CD4-positive, alpha-beta T cell treated with Interferon alpha-2 for 1 hour (primary cell): ENCODE measurements at places on chromosomes 5 and 9.
A peak's percentile ranks its signal among the peaks of the same experiment; 100 is the strongest.

GRCh38 chr9:96852676-96853075, 1.6 kb downstream of the ZNF782 start:
- DNase-seq = no peak

DNA sequence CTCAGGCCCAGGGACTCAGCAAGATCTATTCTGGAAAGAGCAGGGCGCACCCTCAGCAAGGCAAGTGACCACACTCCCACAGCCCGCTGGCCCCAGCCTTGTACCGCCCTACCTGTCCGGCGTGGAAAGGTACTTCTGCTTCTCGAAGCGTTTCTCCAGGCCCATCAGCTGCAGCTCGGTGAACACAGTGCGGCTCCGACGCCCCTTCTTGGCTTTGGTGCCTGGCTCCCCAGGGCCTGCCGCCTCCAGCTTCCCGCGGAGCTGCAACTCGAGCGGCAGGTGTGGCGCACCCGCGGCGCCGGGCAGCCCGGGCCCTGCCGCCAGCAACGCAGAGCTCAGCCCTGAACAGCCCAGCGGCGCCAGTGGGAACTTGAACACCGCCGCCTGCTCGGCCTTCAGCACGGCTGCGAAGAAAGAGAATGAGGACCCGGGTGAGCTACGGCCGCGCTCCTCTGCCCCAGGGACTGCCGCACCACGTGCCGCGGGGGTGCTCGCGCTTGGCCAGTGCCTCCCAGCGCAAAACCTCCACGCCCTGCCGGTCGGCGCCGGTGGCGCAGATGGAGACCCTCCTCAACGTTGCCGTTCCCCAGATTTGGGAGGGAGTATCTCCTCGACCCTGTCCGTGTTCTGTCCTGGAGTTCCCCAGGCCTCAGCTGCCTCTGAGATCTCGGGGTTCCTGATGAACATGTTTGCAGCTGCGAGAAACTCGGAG, 2.2 kb downstream of the BARX1 start:
- no peak for DNase-seq

DNA sequence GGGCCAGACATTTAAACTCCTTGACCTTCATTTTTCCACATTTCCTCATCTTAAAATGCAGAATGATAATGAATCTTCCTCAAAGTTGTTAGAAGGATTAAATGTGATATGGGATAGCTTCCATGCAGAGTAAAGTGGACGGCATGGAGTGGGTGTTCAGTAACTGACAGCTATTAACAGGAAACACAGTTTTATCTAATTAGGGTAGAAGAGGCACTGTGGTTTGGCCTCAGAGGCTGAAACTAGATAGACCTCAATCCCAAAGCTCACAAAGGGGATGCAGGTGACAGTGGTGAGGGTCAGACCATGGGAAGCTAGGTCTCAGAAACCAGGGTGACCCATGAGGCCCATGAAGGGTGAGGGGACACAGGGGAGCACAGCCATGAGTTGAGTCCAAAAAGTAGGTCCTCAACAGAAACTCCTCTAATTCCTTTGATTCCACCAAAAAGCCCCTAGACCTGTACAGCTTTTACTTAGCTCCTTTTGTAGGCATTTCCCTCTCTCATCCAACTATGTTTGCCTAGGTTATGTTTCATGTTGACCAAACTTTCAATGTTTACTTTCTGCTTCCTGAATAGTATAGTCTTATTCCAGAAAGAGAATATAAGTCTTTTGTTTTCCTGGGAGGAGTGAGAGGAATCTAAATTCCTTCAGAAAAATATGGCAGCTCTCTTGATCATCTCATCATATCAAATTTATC, 27.9 kb upstream of the GLDC start:
- no peak for DNase-seq

GRCh38 chr9:72188232-72188631, 39.0 kb downstream of the GDA start:
- DNase-seq = no peak

DNA sequence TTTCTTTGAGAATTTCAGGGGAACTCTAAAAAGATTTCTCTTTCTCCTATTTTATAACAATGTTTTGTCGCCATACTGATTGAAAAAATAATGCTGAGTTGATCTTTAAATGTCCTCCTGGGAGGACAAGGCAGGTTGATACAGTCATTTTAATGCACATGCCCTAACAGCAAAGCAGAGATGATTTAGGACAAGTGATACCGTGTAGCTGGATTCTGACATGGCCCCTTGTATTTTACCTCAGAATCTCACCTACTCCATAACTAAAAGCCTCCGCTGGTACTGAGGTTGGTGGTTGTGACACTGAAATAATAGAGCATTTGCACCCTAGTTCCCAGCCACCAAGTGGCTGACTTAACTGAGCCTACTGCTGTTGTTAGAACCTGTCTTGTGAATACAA, 811 bp upstream of the LRRTM2 start:
- no peak for DNase-seq

DNA sequence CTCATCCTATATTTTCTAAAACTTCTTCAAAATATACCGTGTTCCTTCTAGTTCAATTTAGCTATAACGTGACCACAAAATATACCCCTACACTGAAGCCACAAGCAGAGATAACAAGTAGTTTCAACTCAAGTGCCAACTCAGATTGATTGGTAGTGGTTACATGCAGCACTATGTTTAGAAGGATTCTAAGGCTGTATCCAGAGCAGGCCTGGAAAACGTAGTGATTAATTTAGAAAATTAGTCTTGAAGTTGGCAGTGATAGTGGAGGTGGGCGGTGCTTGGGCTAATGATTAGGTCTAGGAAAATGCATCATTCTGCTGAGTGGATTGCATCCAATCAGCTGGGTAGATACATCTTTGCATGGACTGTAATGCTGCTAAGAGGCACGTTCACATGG, 61.5 kb downstream of the MAMDC2 start:
- DNase-seq = no peak

DNA sequence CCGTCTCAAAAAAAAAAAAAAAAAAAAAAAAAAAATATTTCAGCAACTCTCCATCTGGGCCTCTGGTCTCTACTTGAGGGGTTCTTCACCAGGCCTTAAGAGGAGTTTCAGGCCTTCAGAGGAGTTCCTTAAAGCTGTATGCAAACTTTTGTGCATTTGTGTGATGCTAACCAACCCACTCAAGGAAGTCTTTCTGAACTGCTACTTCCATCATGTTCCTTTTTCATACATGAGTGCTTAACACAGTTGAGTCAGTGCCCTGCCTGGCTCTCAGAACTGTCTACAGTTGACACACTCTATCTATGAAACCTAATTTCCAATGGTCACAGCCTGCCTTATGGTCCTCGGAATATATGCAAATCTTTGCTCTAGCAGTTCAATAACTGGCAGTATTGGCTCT, 146.5 kb downstream of the MEF2C start:
- no peak for DNase-seq

- no peak for DNase-seq
These were observed 3.0 kb downstream of the HNRNPAB start for GRCh38 chr5:178207183-178207916.

DNA sequence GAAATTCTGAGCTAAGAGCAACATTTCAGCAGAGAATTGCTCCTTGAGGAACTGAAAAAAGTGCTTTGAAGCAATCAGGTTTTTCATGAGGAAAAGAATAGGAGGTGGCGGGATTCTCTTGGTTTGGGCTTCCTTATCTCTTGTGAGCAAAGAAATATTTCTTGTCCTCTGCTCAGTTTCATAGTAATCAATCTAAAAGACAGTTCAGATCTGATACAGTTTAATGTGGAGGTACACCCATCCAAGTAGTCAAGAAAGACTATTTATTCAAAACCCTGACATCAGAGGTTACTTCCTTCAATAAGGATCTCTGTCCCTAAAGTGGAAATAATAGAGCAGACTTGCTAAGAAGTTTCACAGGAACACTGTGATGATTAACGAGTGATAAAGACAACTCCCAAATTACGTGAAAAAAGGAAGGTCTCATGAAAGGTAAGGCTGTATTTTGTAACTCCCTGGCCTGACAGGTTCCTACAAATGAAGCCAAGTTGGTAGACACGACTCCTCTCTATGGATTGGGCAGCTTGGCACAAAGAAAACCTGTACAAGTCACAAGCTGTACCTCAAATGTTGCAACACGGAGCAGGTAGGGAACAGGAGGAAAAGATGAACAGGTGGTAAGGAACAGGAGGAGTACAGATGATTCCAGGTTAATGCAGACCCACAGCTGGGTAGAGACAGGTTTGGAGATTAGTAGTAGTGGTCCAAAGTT, 94.1 kb downstream of the SUSD1 start:
- DNase-seq = no peak

GRCh38 chr9:108618906-108619550, 236.8 kb downstream of the ACTL7B start:
- DNase-seq = no peak

GRCh38 chr5:16615741-16616535, 859 bp downstream of the RETREG1 start:
- no peak for DNase-seq

- no peak for DNase-seq
These were observed 133.8 kb downstream of the LIFR start for GRCh38 chr5:38422622-38423021.

DNA sequence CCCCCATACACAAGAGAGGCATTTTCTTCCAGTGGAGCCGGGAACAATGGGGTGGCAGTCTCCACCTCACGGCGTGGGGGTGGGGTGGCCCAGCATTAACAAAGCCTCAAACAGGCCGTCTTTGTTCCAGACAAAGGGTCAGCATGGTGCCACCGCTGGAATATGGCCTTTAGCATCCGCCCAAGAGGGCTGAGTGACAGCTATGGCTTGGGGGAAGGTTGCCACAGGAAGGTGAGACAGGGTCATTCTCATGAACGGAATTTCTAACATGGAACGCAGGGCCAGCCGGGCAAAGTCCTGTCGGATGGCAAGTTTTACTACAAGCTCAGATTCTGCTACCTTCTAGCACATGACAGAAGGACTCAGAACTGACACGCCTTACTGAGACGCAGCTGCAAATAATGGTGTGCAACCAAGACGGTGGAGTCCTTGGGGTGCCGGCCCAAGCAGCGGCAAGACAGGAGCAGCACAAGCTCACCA, 64.0 kb downstream of the OTULIN start:
- no peak for DNase-seq

- no peak for DNase-seq
These were observed 95.5 kb downstream of the CAMSAP1 start for GRCh38 chr9:135811801-135812200.

GRCh38 chr5:141298376-141298775, 5.5 kb downstream of the SLC25A2 start:
- DNase-seq = no peak

GRCh38 chr5:117679046-117679445, 1104.4 kb upstream of the SEMA6A start:
- no peak for DNase-seq

GRCh38 chr5:462051-462481, 19.1 kb downstream of the EXOC3 start:
- peak; percentile 0 for DNase-seq

- DNase-seq = no peak
These were observed 12.5 kb upstream of the MAMDC2 start for GRCh38 chr9:70031141-70031545.

- no peak for DNase-seq
These were observed 89.3 kb downstream of the BASP1 start for GRCh38 chr5:17306726-17307091.

DNA sequence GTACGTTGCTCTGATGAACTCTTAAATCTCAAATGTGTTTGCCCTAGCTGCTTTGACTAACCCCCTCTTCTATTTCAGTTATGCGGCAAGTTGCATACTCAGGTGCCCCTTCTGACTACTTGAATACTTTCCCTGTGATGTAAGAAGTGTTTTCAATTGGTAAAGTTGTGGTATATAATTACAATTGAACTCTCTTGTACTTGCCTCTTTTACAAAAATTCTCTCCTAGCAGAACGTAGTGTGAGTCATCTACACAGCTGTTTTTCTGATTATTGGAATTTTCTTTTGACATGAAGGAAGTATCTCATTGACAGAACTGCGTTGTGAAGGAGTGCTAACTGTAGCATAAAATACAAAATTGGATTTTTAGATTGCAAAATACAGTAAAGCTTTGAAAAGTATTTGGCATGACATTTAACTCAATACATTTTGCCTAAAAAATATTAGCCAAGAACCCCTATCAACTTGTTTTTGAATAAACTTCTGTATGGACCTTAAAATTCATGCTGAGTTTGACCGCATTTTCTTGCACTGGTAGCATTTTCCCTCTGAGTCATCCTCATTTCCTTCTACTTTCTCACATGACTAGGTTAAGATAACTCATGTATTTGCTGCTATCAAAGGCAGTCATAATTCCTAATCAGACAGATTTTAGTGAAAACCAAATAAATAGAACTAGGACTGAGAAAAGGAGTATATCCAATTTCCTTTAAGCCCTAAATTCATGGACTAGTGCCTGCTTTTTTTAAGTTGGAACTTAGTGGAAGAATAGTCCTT, 6.3 kb downstream of the CRHBP start:
- no peak for DNase-seq

- DNase-seq = no peak
These were observed 22.3 kb downstream of the RPS23 start for GRCh38 chr5:82255844-82256243.

- DNase-seq = no peak
These were observed 236.2 kb upstream of the NFIL3 start for GRCh38 chr9:91659529-91660495.

DNA sequence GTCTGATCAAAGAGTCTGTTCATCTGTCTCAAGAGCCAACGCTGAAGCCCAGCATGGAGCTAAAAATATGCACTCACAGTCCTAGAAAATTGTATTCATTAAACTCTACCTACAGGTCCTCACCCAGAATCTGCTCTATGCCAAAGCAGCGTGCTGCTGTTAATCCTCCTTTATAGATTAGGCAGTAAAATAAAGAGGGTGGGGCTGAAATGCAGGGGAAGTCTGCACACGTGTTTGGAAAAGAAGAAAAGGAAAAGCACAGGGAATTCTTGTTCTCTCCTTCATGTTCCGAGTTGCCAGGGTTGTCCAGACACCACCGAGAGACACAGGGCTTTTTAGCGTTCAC, 121.4 kb upstream of the TMEM161B start:
- no peak for DNase-seq

DNA sequence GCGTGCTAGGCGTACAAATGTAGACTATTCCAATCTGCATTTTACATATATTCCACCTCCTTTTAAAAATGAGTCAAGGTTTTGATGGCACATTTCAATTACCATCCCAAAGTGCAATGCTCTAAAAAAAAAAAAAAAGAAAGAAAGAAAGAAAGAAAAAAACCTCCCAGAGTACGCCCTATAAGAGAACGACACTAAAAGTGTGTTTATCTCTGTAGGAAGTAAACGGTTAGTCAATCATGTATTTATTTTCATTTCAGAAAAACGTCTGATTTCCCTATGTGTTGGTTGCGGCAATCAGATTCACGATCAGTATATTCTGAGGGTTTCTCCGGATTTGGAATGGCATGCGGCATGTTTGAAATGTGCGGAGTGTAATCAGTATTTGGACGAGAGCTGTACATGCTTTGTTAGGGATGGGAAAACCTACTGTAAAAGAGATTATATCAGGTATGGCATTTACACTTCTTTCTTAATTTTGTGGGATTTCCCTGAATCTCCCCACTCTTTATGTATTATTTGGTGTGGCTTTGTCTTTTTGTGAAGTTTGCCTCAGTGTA, 1.1 kb downstream of the ISL1 start:
- DNase-seq = no peak

- no peak for DNase-seq
These were observed 209.7 kb downstream of the CAAP1 start for GRCh38 chr9:26682796-26683496.
